ENCODE measurements at places on chromosomes 12 and 14.

DNA sequence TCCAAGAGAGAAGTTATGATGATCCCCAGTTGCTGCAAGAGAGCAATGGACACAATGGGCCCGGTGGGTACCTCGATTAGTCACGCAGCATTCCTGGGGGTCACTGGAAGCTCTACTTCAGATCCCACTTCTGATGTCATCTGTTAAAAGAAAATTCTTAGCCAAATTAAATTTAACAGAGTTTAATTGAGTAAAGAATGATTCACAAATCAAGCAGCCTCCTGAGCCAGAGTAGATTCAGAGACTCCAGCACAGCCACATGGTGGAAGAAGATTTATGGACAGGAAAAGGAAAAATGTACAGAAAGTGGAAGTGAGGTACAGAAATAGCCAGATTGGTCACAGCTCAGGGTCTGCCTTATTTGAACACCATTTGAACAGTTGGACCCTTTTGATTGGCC is 107.5 kb downstream of the SPTSSA start:
- no peaks in the 10 kb centered on the region for H3K27me3 ChIP-seq
- no peaks in the 10 kb centered on the region for H3K36me3 ChIP-seq
- peaks cover 5% of the 10 kb centered on the region for H3K4me1 ChIP-seq
- H3K27ac ChIP-seq, result no peak overlapping the region
- DNase-seq, result no peak
- no peak overlapping the region for H3K4me3 ChIP-seq

DNA sequence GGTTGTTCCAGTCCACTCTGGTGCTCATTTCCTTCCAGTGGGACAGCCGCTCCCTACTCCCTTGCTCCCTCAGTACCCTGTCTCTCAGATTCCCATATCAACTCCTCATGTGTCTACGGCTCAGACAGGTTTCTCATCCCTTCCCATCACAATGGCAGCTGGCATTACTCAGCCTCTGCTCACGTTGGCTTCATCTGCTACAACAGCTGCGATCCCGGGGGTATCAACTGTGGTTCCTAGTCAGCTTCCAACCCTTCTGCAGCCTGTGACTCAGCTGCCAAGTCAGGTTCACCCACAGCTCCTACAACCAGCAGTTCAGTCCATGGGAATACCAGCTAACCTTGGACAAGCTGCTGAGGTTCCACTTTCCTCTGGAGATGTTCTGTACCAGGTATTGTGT is 69.9 kb downstream of the RAD52 start:
- H3K27ac ChIP-seq, result no peak overlapping the region
- H3K4me3 ChIP-seq, result no peak overlapping the region
- H3K4me1 ChIP-seq, result no peaks in the 10 kb centered on the region
- no peak for DNase-seq

DNA sequence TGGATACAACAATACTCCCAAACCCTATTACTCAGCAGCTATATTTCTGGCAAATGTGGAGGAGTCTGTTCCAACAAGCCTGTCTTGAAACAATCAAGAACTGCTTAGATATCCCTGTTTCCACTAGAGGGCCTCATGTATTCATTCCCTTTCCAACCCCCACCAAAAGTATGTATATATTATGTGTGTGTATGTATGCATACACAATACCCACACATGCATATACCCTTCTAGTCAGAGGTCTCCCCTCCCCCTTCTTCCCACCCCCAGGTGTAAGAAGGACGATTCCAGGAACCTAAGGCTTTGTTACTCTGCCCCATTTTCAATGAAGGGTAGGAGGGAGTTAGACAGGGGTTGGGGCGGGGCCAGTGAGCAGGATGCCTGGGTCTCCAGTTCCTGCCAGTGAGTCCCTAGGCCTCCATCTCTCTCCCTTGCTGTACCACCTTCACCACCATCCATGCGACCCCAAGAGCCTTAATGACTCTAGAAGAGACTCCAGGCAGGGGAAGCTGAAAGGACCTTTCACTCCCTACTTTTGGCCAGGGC is at the start of gene DGKA:
DGKA (plus strand) TSS at position 392 of the 546 bp plus-strand sequence. CDS start 5,342 bp downstream, outside the sequence.
- H3K36me3 ChIP-seq, result peaks cover 4% of the 10 kb centered on the region
- peak within 1 kb of the TSS; percentile 85 for H3K4me3 ChIP-seq
- peaks cover 48% of the 10 kb centered on the region for H3K27me3 ChIP-seq
- peak within 1 kb of the TSS; percentile 91 for H3K27ac ChIP-seq
- peaks cover 40% of the 10 kb centered on the region for H3K4me1 ChIP-seq
- DNase-seq, result peak; percentile 55

GRCh38 chr14:20988717-20989470 is 886 bp upstream of the METTL17 start:
- DNase-seq, result no peak
- peaks cover 17% of the 10 kb centered on the region for H3K4me1 ChIP-seq
- H3K27ac ChIP-seq, result no peak overlapping the region
- H3K36me3 ChIP-seq, result peaks cover 28% of the 10 kb centered on the region

- H3K4me1 ChIP-seq, result peaks cover under 1% of the 10 kb centered on the region
- DNase-seq, result no peak
- H3K27ac ChIP-seq, result no peak overlapping the region
- no peaks in the 10 kb centered on the region for H3K27me3 ChIP-seq
Observed at GRCh38 chr12:28586481-28586880, 396.2 kb downstream of the CCDC91 start.

DNA sequence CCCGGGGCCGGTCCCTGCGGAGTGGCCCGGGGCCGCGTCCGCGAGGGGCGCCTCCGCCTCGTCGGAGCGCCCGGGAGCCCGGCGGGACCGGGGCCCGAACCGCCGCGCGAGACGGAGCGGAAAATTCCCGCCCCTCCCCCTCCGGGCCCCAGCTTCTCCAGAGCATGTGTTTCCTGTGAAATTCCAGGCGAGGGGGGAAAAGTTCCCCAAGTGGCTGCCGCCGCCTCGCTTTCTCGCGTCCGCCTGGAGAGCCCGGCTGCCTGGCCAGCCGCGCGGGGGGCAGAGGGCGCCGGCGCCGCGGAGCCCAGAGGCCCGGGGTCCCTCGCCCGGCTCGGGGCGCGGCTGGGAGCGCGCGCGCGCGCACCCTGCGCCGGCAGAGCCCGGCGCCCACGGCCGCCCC is 904 bp downstream of the CACNA1C start:
- peaks cover 54% of the 10 kb centered on the region for H3K4me1 ChIP-seq
- DNase-seq, result no peak
- H3K27me3 ChIP-seq, result peaks cover 58% of the 10 kb centered on the region
- H3K27ac ChIP-seq, result no peak overlapping the region
- H3K36me3 ChIP-seq, result no peaks in the 10 kb centered on the region
- H3K4me3 ChIP-seq, result no peak overlapping the region
